Putamen (tissue), 1 donor: ENCODE measurements at places on chromosomes 5 and 9.

GRCh38 chr5:380701-381309, 59.3 kb downstream of the AHRR start:
- no peak for DNase-seq

DNA sequence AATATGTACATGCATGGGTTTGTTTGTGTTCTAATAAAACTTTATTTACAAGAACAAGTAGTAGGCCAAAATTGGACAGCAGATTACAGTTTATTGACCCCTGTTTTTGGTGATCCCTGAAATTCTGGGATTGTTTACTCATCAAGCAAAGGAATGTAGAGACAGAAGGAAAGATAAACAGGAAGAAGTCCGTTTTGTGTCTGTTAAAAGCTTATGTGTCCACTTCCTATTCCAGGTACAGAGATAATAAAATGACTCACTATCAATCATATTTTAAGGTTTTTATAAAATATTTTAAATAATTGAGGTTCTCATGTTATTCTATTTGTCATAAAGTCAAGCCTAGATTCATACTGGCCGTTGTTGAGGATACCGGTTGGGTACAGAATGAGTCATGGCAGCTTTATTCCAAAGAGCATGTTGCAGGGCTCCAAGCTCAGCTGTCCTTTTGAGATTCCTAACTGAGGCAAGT, 214.9 kb upstream of the DAB2 start:
- DNase-seq = no peak

GRCh38 chr5:151680944-151681427, 5.7 kb downstream of the SPARC start:
- DNase-seq = no peak

DNA sequence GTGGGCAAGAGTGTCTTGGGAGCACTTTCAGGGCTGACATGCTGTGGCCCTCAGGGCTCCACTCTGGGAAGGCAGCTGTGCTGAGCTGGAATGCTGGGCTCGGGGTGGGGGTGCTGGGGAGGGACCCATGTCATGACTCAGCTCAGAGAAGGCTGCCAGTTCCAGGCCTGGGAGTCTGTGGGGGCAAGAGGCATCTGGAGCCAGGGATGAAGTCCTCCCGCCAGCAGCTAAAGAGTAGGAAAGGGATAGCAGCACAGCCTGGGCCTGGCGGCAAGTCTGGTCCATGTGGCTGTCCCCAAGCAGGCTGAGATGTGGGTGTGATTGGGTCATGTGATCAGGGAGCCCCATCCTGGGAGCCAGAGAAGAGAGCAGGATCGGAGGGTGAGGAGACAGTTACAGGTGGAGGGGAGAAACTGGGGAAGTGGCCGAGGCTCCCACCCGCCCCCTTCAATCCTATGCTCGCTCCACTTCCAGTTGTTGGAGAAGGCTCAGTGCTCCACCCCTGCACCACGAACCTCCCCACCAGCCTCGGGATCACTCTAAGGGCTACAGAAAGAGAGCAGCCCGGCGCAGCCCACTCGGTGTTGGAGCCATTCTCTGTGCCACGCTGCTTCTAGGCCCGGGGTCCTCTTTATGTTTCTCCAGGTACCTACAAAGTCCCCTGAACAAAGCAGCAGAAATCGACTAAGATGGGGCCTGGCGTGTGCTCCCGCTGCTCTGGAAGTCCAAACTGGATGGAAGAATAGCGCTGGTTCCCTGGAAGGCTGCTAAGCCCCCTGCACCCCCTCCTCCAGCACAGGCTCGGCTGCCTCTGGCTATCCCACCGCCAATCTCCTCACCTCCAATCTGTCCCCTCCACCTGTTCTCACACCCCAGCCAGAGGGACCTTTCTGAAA, 12.0 kb downstream of the PDGFRB start:
- no peak for DNase-seq

DNA sequence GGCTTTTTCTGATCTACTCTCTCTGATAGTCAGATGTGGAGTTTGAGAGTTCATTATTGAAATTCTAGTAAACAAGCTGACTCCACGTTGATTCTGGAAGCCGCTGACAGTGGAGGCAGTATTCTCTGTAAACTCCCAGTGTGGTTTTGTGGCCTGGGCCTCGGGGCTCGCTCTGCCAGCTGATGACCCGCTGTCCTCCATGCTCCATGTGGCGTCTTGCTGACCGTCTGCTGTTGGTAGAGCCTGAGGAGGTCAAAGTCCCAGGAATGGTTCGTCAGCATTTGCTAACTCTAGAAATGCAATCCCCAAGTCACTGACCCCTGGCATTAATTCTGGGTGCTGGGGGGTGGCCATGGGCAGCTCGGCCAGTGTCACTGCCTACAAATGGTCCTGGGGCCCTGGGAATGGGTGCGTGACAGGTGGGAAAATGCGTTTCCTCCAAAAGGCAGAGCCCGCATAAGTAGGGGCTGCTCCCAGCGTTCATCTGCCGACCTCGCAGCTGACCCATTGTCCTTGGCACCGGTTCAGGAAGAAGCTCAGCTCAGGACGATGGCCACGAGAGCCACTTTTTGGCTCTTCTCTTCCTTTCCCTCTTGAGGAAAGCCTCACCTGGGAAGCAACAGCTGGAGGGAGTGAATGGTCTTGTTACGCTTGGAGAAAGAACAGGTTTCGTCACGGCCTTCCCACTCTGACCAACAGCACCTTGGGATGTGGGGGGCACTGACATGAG, 55.1 kb downstream of the MRPL36 start:
- no peak for DNase-seq

DNA sequence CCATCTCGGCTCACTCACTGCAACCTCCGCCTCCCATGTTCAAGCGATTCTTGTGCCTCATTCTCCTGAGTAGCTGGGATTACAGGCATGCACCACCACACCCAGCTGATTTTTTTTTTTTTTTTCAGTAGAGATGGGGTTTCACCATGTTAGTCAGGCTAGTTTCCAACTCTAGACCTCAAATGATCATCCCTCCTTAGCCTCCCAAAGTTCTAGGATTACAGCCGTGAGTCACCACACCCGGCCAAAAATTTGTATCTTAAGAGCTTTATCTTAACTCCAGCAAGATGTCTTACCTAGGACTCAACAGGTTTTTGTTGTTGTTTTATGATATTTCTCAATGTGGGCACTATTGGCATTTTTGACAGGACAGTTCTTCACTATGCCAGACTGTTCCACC, 27.9 kb downstream of the LYRM7 start:
- no peak for DNase-seq

- no peak for DNase-seq
These were observed 186.3 kb downstream of the TLE4 start for GRCh38 chr9:79757881-79758669.

DNA sequence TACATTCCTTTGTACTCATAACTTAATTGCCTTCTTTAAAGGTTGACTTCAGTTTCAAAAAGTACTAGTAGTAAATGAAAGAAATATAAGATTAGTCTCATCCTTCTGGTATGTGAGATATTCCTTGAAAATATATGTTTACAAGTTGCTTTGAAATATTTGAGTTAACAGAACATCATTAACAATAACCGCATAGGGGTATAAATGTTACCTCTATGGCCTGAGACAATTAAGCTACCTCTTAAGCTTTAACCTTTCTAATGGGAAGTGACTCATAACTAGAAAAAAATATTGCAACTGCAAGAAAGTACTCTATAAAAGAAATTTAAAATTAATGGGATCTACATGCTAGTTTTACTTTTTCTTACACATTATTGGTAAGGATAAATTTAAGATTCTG, 399.0 kb downstream of the CDH10 start:
- DNase-seq = no peak

GRCh38 chr5:141634720-141635119, 1.9 kb downstream of the HDAC3 start:
- no peak for DNase-seq

- no peak for DNase-seq
These were observed 3.3 kb downstream of the RASGRF2 start for GRCh38 chr5:80963521-80963895.

- no peak for DNase-seq
These were observed 48.1 kb upstream of the PCA3 start for GRCh38 chr9:76716085-76716672.

DNA sequence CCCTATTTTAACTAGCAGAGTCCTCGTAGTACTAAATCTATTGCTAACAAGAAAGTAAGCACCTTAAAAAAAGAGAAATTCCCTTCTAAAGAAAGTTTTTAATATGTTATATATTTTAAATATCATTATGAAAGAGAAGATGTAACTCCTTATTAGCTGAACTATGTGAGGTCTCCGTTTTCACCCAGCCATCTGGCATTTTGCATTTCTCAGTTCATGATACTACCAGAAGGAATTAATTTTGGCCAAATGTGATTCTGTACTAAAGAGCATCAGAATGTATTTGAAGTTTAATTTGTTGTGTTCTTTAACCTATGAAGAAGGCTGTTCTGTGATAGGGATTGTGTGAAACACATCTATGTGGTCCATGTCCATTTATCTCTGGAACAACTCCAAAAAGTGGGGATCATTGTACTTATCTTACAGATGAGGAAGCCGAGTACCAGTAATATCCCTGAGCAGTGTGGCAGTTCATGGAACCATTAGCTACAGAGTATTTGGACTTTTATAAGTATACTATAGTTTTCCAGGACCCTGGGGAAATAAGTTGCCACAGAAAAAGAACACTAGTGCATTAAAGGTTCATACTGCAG, 29.8 kb downstream of the TNFAIP8 start:
- no peak for DNase-seq

DNA sequence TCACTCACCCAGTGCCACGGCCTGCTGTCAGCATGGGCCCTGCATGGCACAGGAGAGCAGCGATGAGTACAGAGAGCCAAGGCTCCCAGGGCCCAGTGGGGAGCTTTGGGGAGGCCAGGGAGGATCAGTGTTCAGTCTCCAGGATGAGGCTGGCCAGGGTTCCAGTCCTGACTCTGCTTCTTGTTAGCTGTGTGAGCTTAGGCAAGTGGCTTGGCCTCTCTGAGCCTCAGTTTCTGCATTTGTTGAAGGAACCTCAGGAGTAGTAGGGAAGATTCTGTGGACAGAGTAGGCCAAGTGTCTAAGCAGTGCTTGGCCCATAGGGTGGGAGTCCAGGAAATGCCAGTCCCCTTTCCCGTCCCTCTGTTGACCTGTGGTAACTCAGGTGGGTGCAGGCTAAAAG, 39.5 kb downstream of the ERGIC1 start:
- DNase-seq = no peak

- DNase-seq = no peak
These were observed 56.4 kb downstream of the NIPSNAP3B start for GRCh38 chr9:104820336-104820735.

GRCh38 chr5:164345853-164346252, 840.4 kb downstream of the MAT2B start:
- DNase-seq = no peak

DNA sequence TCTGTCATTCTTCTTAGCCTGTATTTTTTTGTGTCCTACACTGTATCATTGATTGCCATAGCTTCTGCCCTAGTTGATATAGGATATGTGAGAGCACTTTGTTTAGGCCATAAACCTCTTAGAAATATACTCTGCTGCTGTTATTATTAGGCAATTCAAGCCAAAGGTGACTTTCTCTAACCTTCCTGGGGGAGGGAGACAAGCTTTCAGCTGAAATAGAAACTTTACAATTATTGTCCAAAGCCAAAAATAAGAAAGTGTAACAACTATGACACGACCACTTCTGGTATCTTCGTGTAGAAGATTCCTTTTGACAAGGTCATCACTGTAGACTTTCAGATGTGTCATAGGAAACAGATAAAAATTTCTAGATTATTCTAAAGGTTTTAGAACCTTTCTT, 12.2 kb upstream of the CSNK1A1 start:
- no peak for DNase-seq

GRCh38 chr9:101375546-101375945, 9.3 kb downstream of the BAAT start:
- no peak for DNase-seq

GRCh38 chr5:112210430-112211005, 208.6 kb downstream of the EPB41L4A start:
- DNase-seq = no peak

GRCh38 chr5:152092580-152092979, 167.9 kb upstream of the GLRA1 start:
- DNase-seq = no peak

GRCh38 chr5:54194318-54194717, 116.1 kb downstream of the ARL15 start:
- DNase-seq = no peak

DNA sequence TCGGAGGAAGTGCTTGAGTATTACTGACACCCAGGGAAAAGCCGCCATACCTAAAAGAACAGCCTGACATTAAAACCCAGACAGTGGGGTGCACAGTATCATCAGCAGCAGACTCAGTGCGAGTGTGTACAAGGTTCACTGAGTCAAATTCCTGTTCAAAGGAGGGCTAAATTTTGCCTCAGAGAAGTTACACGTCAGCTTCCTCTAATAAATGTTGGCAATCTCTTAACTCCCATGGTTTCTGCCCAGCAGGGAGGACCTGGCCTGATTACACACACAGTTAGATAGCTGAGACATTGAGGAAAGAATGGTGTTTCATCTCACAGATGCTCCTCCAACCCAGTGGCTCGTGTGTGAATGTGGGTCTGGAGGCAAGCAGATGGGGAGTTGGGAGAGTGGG, 38.2 kb downstream of the NIPSNAP3B start:
- no peak for DNase-seq

DNA sequence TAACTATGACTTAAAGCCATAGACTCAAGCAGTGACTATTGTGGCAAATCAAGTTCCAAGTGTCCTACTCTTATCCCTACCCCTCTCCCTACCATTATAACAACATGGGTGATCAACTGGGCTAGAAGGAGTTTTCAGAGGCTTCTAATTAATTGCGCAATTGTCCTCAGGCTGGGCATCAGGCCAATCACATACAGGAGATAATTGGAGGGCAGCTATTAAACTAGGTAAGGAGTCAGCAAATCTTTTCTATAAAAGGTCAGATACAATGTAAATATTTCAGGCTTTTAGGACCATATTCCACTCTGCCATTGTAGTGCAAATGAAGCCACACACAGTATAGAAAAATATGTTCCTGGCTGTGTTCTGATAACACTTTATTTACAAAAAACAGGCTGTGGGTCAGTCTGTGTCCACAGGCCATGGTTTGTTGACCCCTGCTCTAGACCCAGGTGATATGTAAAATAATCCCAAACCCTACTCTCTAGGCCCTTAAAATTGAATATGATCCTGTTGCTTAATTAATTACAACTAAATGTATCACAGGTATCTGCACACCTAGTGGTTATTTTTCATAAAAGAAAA, 141.4 kb upstream of the PIK3R1 start:
- no peak for DNase-seq

GRCh38 chr5:119355244-119355638, 578 bp upstream of the TNFAIP8 start:
- no peak for DNase-seq
